ENCODE measurements at places on chromosomes 3 and 15.
A peak's percentile ranks its signal among the peaks of the same experiment; 100 is the strongest.

DNA sequence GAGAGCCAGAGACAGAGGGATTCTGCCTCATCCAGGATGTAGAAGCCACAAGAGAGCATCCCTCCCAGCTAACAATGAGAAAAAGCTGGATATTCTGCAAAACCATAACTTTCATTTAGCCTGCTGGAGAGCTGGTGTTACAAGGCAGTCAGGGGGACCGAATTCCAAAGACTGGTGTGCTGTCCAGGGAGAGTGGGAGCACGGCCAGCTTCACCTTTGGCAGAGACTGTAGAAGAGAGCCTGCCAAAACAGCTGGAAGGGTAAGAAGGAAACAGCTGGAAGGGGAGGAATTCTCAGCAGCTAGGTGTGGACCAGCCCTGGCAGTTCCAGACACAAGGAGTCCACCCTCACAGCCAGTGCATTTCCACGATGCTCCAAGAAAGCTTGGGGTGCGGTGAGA is 109.9 kb upstream of the LINGO1 start:
- no peak for DNase-seq
- H3K27ac ChIP-seq: no peak overlapping the region
- H3K4me3 ChIP-seq: no peak overlapping the region
- no peaks in the 10 kb centered on the region for H3K4me1 ChIP-seq
- H3K36me3 ChIP-seq: no peaks in the 10 kb centered on the region

GRCh38 chr3:129651435-129652202 is 45.1 kb upstream of the PLXND1 start:
- no peak overlapping the region for H3K27ac ChIP-seq
- H3K36me3 ChIP-seq: no peaks in the 10 kb centered on the region
- H3K4me1 ChIP-seq: peaks cover 2% of the 10 kb centered on the region
- peaks cover 4% of the 10 kb centered on the region for H3K27me3 ChIP-seq
- DNase-seq: no peak

GRCh38 chr3:28576614-28577200 is 228.1 kb upstream of the AZI2 start:
- peak overlapping the region; percentile 11 for H3K27ac ChIP-seq
- peaks cover 61% of the 10 kb centered on the region for H3K27me3 ChIP-seq
- H3K4me3 ChIP-seq: no peak overlapping the region
- DNase-seq: no peak

GRCh38 chr3:157238457-157238856 is 78.5 kb upstream of the CCNL1 start:
- H3K36me3 ChIP-seq: no peaks in the 10 kb centered on the region
- H3K27ac ChIP-seq: no peak overlapping the region
- H3K27me3 ChIP-seq: peaks cover 3% of the 10 kb centered on the region
- no peak for DNase-seq
- peaks cover 4% of the 10 kb centered on the region for H3K4me1 ChIP-seq
- no peak overlapping the region for H3K4me3 ChIP-seq

GRCh38 chr15:41780266-41780665 is 6.0 kb downstream of the MAPKBP1 start:
- no peak overlapping the region for H3K4me3 ChIP-seq
- no peaks in the 10 kb centered on the region for H3K27me3 ChIP-seq

- no peak overlapping the region for H3K4me3 ChIP-seq
- no peak for DNase-seq
- no peaks in the 10 kb centered on the region for H3K4me1 ChIP-seq
Observed at GRCh38 chr3:113264283-113265131, 53.1 kb downstream of the BOC start.

DNA sequence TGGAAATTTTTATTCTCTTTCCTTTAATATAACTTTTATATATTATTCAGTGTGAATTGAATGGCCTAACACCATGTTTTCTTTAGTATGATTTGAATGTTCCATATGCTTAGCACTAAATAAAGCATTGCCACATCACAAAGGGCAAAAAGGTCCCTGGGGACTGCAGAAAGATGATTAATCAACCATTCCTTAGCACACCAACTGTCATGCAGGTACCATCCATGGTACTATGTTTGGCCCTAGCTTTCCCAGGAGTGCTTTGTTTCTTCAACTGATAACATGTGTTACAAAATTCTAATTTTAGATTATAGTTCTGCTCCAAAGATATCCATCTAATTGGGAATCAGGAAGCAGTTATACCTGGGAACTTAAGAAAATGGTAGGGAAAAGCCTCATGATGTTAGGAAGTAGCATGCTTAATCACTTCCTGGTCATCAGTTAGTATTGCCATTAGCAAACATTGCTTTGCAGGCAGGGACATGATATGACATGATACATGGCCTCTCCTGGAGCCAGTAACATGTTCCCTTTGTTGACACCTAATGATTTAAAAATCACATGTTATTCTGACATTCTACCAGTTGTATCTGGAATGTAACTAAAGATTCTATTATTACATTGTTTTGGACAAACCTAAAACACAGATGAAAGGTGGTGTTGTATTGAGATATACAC is 712.6 kb upstream of the GBE1 start:
- no peaks in the 10 kb centered on the region for H3K36me3 ChIP-seq
- H3K27me3 ChIP-seq: no peaks in the 10 kb centered on the region
- DNase-seq: no peak
- no peak overlapping the region for H3K27ac ChIP-seq
- H3K4me3 ChIP-seq: no peak overlapping the region
- H3K4me1 ChIP-seq: no peaks in the 10 kb centered on the region

DNA sequence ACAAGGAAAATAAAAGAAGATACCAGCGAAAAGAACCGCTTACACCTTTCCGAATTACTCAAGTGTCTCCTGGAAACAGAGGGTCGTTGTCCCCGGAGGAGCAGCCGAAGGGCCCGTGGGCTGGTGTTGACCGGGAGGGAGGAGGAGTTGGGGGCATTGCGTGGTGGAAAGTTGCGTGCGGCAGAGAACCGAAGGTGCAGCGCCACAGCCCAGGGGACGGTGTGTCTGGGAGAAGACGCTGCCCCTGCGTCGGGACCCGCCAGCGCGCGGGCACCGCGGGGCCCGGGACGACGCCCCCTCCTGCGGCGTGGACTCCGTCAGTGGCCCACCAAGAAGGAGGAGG is 325 bp downstream of the ALCAM start:
- H3K4me1 ChIP-seq: peaks cover 27% of the 10 kb centered on the region
- H3K27ac ChIP-seq: peak overlapping the region; percentile 91

- DNase-seq: no peak
- no peaks in the 10 kb centered on the region for H3K27me3 ChIP-seq
- H3K27ac ChIP-seq: no peak overlapping the region
- no peak overlapping the region for H3K4me3 ChIP-seq
- H3K36me3 ChIP-seq: no peaks in the 10 kb centered on the region
Observed at GRCh38 chr15:27133249-27133648, 162.3 kb downstream of the GABRG3 start.

DNA sequence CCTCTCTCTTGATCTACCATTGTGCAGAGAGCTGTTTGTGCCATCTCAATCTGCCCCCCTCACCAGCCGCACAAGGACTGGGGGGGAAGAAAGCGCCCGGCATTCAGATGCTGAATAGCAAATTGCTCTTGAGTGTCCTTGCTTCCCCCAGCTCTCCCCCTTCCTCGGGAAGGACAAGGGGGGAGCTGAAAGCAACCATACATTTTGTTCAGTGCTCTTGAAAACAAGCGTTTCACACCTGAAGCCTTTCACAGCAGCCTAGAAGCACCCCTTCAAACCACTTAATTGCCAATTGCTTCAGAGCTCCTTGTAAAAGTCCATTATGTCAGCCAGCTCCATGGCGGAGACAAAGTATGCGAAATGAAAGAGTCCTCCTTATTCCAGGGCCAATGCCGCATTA is 540.1 kb downstream of the NR2F2 start:
- no peak overlapping the region for H3K4me3 ChIP-seq
- DNase-seq: no peak
- H3K4me1 ChIP-seq: no peaks in the 10 kb centered on the region
- H3K36me3 ChIP-seq: no peaks in the 10 kb centered on the region

- H3K4me3 ChIP-seq: no peak overlapping the region
- H3K27ac ChIP-seq: no peak overlapping the region
- peak; percentile 46 for DNase-seq
- H3K4me1 ChIP-seq: no peaks in the 10 kb centered on the region
- no peaks in the 10 kb centered on the region for H3K36me3 ChIP-seq
- H3K27me3 ChIP-seq: no peaks in the 10 kb centered on the region
Observed at GRCh38 chr3:110881069-110881468, 190.5 kb upstream of the NECTIN3 start.

DNA sequence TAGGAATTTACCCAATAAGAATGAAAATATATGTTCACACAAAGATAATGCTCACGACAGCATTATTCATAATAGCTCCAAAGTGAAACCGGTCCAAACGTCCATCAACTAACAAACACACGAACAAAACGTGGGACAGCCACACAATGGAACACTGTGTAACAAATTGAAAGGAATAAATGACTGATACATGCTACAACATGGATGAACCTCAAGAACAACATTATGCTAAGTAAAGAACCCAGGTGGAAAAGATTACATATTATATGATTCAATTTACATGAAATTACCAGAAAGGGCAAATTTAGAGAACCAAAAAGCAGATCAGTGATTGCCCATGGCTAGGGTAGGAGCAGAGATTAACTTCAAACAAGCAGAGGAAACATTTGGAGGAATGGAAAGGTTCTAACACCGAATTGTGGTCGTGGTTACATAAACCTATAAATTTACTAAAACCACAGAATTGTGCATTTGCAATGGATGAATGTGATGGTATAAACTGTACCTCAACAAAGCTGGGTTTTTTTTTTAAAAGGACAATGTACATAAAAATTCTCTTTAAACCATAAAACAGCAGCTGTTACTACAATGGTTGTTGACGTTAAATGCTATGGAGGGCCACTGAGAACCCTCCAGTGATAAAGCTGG is 76.3 kb downstream of the XXYLT1 start:
- H3K27ac ChIP-seq: no peak overlapping the region
- peak overlapping the region; percentile 12 for H3K4me3 ChIP-seq
- peaks cover 7% of the 10 kb centered on the region for H3K4me1 ChIP-seq
- H3K27me3 ChIP-seq: no peaks in the 10 kb centered on the region

- no peak for DNase-seq
- H3K36me3 ChIP-seq: peaks cover 21% of the 10 kb centered on the region
- H3K4me3 ChIP-seq: no peak overlapping the region
- no peak overlapping the region for H3K27ac ChIP-seq
Observed at GRCh38 chr15:72536506-72536905, 62.4 kb downstream of the ARIH1 start.

DNA sequence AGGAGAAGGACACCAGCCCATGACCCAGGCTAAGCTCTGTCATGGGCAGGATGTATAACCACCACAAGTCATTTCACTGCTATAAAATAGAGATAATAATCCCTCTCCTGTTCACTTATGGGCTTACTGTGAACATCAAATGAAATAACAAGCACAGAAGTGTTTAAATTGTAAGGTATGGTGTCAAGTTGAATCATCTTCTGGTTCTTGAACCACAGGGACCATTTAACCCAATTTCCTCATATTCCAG is 44.3 kb upstream of the TLE3 start:
- H3K27me3 ChIP-seq: peaks cover 59% of the 10 kb centered on the region
- no peaks in the 10 kb centered on the region for H3K36me3 ChIP-seq
- H3K4me3 ChIP-seq: no peak overlapping the region
- no peak for DNase-seq
- no peak overlapping the region for H3K27ac ChIP-seq

- H3K27ac ChIP-seq: no peak overlapping the region
- no peak for DNase-seq
- no peaks in the 10 kb centered on the region for H3K4me1 ChIP-seq
- peaks cover 7% of the 10 kb centered on the region for H3K27me3 ChIP-seq
Observed at GRCh38 chr3:8761866-8762265, 7.5 kb downstream of the OXTR start.

- H3K36me3 ChIP-seq: peaks cover 23% of the 10 kb centered on the region
- no peak overlapping the region for H3K27ac ChIP-seq
- DNase-seq: no peak
Observed at GRCh38 chr3:11583235-11583634, 60.5 kb downstream of the VGLL4 start.

DNA sequence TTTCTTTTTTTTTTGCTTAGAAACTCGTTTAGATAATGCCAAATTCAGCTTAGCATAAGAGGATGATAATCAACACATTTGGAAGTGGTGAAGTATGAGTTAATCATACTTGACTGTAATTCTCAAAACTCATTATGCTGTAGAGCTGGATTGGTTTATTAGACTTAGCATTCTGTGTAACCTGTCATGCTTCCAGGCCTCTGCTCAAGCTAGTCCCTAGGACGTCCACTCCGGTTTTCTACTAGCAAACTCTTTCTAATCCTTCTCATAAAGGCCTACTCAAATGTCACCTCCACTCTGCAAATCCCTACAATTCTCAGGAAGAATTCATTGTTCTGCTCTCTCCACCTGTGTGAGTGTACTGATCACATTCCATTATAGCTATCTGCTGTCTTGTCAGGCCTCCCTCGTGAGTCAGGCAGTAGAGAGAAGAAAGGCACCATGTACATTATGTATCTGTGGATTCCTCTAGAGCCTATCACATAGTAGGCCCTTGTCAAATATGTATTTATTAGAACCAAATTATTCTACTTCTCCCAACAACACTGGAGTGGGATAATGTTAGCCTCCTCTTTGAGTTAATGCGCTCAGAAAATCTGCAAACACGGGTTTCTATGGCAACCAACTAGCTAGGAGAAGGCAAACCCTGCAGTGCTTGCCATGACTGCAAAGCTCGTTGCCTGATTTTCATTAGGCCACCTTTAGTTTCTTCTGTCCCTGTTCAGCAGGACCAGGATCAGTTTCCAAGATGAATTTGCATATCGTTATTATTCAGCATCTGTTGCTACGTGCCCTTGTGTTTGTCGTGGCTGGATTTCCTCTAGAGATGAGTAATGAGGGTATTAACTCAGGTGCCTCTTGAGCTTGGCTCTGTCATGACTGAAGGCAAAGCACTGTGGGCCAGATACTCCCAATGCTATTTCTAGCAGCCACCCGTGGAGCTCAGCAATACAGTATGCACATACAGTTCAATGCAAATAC is 30.7 kb downstream of the ATP13A5 start:
- DNase-seq: no peak
- peaks cover 3% of the 10 kb centered on the region for H3K27me3 ChIP-seq
- H3K4me3 ChIP-seq: no peak overlapping the region
- H3K27ac ChIP-seq: no peak overlapping the region
- no peaks in the 10 kb centered on the region for H3K4me1 ChIP-seq

DNA sequence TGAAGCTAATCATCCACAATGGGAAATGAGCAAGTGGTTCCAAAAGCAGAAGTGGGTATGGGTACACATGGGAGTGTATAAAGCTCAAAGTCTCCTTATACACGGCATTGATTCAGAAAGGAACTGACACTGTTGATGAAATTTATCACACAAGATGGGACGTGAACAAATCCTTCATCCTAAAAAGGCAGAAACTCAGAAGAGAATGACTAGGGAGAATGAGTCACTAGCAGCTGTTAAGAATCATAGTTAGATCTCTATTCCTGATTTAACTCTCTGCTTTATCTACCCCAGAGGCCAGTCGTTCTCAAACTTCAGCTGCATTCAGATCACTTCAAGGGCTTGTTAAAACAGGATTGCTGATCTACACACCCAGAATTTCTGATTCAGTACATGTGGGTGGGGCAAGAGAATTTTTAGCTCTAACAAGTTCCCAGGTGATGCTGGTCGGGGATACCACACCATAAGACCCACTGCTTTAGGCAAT is 97.7 kb upstream of the PHLDB2 start:
- H3K4me1 ChIP-seq: peaks cover 8% of the 10 kb centered on the region
- H3K27ac ChIP-seq: no peak overlapping the region
- no peaks in the 10 kb centered on the region for H3K27me3 ChIP-seq
- peaks cover 2% of the 10 kb centered on the region for H3K36me3 ChIP-seq

- H3K27ac ChIP-seq: peak overlapping the region; percentile 34
- H3K36me3 ChIP-seq: peaks cover 43% of the 10 kb centered on the region
- peaks cover 51% of the 10 kb centered on the region for H3K4me1 ChIP-seq
- H3K4me3 ChIP-seq: no peak overlapping the region
Observed at GRCh38 chr15:85598219-85598618, 196.5 kb downstream of the KLHL25 start.

All from activated CD8-positive, alpha-beta memory T cell treated with anti-CD3 and anti-CD28 coated beads, Interleukin-2, amount 10 ng/mL, durations not matched to agents 7 days and 5 days (primary cell).